Activated naive CD8-positive, alpha-beta T cell treated with anti-CD3 and anti-CD28 coated beads, Interleukin-2, amount 10 ng/mL, durations not matched to agents 7 days and 5 days (primary cell): ENCODE measurements at places on chromosomes 4 and X.
A peak's percentile ranks its signal among the peaks of the same experiment; 100 is the strongest.

GRCh38 chrX:123339221-123339905 lies 155.3 kb downstream of the GRIA3 start:
- DNase-seq = no peak
- no peaks in the 10 kb centered on the region for H3K36me3 ChIP-seq
- no peaks in the 10 kb centered on the region for H3K4me1 ChIP-seq
- H3K4me3 ChIP-seq = no peak overlapping the region
- no peak overlapping the region for H3K27ac ChIP-seq

DNA sequence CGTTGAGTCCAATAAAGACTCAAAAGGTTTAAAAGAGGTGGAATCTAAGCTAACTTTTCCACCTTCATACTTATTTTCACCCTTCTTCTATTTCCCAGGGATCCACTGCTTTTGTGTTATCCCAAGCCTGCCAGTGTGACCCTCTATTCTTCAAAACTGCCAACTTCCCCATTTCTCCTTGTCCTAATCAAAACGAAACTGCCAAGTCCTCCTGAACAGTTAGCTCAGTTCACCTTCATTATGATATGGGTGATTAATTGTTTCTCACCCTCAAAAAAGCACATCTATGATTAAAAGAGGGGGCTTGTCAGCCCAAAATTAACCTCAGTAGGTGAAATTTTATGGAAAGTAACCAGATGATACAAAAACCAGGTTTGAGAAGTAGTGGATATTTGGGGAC lies 108.4 kb downstream of the GUCY2F start:
- no peaks in the 10 kb centered on the region for H3K36me3 ChIP-seq
- H3K27me3 ChIP-seq = no peaks in the 10 kb centered on the region
- DNase-seq = no peak

- no peaks in the 10 kb centered on the region for H3K36me3 ChIP-seq
- no peak for DNase-seq
Observed at GRCh38 chr4:184154199-184154598, 63.5 kb downstream of the ENPP6 start.

DNA sequence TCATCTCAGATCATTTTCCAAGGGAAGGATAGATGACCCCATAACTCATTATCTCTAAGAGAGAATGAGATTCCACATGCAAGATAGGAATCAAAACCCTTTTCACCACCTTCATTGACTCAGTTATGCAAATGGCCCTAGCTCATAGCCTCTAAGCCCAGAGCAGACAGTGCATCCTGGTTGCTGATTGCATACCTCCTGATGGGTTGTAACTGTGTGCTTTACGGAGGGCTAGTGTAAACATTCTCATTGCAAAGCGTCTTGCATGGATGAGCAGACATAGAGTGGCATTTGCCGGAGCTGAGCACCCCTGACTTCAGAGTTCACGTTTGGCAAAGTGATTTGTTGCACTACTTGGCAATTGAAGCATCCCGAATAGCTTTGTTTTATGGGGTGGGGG lies 151.0 kb downstream of the VCX3A start:
- H3K27me3 ChIP-seq = no peaks in the 10 kb centered on the region
- no peak overlapping the region for H3K27ac ChIP-seq
- H3K4me3 ChIP-seq = no peak overlapping the region
- no peak for DNase-seq

DNA sequence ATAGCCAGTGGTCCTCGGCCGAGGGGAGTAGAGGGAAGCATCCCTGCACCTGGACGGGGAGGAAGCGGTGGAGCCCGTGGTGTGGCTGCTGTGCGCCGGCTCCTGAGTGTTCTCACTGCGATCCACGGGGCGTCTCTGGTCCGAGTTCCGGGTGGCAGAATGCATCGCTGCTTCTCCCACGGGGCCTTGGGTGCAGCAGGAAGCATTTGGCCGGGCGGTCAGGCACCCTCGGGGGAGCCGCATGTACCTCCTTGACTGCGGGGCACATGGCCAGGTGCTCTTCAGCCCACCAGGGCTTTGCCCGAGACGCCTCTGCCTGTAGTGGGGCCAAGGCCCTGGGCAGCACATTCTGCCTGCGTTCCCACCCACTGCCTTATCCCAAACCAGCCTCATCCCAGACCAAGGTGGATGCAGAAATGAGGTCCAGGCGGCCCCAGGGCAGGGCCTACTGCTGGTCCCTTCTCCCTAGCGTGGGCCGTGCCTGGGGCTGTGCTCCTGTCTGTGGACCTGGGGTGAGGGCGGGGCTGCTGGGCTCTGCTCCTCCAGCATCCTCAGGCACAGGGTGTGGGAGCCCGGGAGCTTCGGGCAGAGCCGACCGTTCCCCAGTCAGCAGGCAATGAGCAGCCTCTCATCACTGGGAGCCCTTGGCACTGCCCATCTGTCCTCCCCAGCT lies 27.5 kb downstream of the NKX1-1 start:
- no peaks in the 10 kb centered on the region for H3K4me1 ChIP-seq
- no peak overlapping the region for H3K4me3 ChIP-seq
- H3K36me3 ChIP-seq = no peaks in the 10 kb centered on the region
- DNase-seq = peak; percentile 23
- no peaks in the 10 kb centered on the region for H3K27me3 ChIP-seq
- H3K27ac ChIP-seq = no peak overlapping the region

DNA sequence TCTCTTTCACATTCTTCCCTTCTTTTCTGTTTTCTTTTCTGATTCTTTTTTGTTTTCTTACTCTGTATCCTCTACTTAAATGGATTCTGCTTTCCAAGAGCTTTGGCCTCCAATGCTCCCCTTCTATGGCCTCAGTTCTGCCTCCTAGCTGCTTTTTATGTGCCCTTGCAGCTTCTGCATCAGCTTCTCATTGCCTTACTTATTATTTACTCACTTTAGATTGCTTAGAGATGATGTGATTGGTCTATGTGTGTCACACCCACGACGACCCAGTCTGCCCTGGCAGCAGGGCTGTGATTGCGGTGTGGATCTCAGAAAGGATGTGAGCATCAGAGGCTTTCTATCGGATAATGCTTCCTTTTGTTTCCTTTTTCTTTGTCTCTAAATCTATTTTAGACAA lies 71.8 kb upstream of the SMARCA5 start:
- H3K27me3 ChIP-seq = no peaks in the 10 kb centered on the region
- H3K4me1 ChIP-seq = no peaks in the 10 kb centered on the region
- no peak for DNase-seq
- H3K36me3 ChIP-seq = no peaks in the 10 kb centered on the region
- no peak overlapping the region for H3K4me3 ChIP-seq
- no peak overlapping the region for H3K27ac ChIP-seq

- H3K4me3 ChIP-seq = no peak overlapping the region
- DNase-seq = no peak
- peak overlapping the region; percentile 94 for H3K27ac ChIP-seq
- peaks cover 38% of the 10 kb centered on the region for H3K4me1 ChIP-seq
- peaks cover 8% of the 10 kb centered on the region for H3K36me3 ChIP-seq
- no peaks in the 10 kb centered on the region for H3K27me3 ChIP-seq
Observed at GRCh38 chrX:56763556-56764152, 34.6 kb downstream of the NBDY start.

- DNase-seq = no peak
- no peak overlapping the region for H3K4me3 ChIP-seq
- H3K36me3 ChIP-seq = no peaks in the 10 kb centered on the region
- no peak overlapping the region for H3K27ac ChIP-seq
- H3K4me1 ChIP-seq = peaks cover under 1% of the 10 kb centered on the region
Observed at GRCh38 chr4:99144587-99144986, 490 bp upstream of the ADH4 start.

GRCh38 chrX:17559728-17560379 lies 177.4 kb upstream of the SCML1 start:
- no peak for DNase-seq
- no peak overlapping the region for H3K27ac ChIP-seq
- no peaks in the 10 kb centered on the region for H3K27me3 ChIP-seq
- no peaks in the 10 kb centered on the region for H3K36me3 ChIP-seq

- H3K27ac ChIP-seq = no peak overlapping the region
- H3K36me3 ChIP-seq = peaks cover 4% of the 10 kb centered on the region
- H3K4me1 ChIP-seq = peaks cover 23% of the 10 kb centered on the region
- no peaks in the 10 kb centered on the region for H3K27me3 ChIP-seq
- DNase-seq = no peak
Observed at GRCh38 chr4:7051144-7051495, 7.9 kb downstream of the TADA2B start.

GRCh38 chr4:2767046-2767704 lies 11.0 kb upstream of the TNIP2 start:
- peak overlapping the region; percentile 6 for H3K4me3 ChIP-seq
- no peaks in the 10 kb centered on the region for H3K36me3 ChIP-seq
- no peak for DNase-seq
- no peak overlapping the region for H3K27ac ChIP-seq

DNA sequence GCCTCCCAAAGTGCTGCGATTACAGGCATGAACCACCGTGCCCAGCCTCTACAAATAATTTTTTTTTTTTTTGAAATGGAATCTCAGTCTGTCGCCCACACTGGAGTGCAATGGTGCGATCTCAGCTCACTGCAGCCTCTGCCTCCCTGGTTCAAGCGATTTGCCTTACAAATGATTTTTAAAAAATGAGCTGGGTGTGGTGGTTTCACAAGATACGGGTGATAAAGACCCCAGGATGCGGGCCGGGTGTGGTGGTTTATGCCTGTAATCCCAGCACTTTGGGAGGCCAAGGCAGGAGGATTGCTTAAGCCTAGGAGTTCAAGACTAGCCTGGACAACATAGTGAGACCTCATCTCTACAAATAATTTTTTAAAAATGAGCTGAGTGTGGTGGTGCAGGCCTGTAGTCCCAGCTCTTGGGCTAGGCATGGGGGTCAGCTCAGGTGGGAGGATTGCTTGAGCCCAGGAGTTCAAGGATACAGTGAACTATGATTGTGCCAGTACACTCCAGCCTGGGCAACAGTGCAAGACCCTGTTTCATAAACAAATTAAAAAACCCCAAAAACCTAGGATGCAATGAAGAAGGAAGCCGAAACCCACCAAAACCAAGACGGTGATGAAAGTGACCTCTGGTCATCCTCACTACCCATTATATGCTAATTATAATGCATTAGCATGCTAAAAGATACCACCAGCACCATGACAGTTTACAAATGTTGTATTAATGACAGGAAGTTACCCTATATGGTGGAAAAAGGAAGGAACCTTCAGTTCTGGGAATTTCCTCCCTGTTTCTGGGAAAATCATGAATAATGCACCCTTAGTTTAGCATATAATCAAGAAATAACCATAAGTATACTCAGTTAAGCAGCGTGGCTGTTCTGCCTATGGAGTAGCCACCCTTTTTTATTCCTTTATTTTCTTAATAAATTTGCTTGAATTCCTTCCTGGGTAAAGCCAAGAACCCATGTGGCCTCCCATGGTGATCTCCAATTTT lies 27.7 kb downstream of the PDGFRA start:
- no peak overlapping the region for H3K4me3 ChIP-seq
- no peak for DNase-seq
- no peaks in the 10 kb centered on the region for H3K27me3 ChIP-seq
- no peaks in the 10 kb centered on the region for H3K36me3 ChIP-seq

DNA sequence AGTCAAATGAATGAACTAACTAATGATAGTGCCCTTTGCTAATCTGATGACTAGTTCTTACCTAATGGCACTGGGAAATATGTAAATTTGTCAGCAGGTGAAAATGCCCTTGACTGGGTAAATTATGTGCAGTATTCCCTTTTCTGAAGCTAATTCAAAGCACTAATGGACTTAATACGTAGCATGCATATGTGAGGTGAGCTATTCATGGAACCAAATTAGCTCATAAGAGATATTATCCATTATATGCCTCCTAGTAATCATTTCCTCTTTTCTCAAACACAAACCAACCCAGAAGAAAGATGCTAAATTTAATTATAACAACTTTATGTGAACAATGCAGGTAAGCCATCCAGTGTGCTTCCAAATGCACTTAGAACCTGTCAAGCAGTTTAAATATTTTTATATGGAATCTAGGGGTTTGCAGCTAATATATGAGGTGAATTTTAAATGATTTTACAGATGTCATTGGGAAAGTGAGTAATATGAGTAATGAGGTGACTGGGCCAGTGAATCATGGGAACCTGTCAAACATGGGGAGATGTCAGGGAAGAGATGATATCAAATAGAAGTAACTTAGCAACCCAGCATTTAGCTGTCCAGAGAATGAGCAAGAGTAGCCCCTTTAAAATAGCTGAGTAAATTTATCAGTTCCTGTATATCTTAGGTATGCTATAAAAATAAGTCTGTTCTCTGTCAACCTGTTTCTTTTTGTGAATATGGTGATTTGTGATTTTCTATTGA lies 315.0 kb downstream of the AFF2 start:
- no peak overlapping the region for H3K4me3 ChIP-seq
- H3K4me1 ChIP-seq = no peaks in the 10 kb centered on the region
- no peaks in the 10 kb centered on the region for H3K27me3 ChIP-seq
- H3K27ac ChIP-seq = no peak overlapping the region
- H3K36me3 ChIP-seq = no peaks in the 10 kb centered on the region

DNA sequence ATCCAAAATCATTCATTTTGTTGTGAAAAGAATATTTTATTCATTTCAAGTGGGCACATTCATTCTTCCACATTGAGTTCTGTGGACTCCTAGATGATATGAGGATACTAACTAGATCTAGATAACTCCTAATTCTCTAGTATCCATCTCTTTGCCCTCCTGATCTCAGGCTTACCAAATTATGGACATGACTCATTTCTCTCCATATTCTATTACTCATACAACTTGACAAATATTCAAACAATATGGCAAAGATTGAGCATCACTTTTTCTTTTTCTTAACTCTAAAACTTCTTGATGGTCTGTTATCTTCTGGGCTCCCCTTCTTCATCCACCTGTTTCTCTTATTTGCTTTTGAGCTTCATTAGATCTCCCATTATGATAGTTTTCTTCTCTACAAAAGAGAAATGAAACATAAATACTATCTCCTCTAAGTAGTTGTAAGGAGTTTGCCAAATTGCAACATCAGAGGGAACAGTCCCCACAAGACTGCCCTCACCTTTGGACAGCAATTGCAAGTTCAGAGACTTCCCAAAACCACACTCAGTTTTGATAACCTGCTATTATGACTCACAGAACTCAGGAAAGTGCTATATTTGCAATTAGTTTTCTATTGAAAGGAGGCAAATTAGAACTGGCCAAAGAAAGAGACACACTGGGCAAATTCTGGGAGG lies 422.9 kb downstream of the SPRY1 start:
- DNase-seq = no peak
- no peaks in the 10 kb centered on the region for H3K36me3 ChIP-seq
- peaks cover 4% of the 10 kb centered on the region for H3K27me3 ChIP-seq
- no peaks in the 10 kb centered on the region for H3K4me1 ChIP-seq

DNA sequence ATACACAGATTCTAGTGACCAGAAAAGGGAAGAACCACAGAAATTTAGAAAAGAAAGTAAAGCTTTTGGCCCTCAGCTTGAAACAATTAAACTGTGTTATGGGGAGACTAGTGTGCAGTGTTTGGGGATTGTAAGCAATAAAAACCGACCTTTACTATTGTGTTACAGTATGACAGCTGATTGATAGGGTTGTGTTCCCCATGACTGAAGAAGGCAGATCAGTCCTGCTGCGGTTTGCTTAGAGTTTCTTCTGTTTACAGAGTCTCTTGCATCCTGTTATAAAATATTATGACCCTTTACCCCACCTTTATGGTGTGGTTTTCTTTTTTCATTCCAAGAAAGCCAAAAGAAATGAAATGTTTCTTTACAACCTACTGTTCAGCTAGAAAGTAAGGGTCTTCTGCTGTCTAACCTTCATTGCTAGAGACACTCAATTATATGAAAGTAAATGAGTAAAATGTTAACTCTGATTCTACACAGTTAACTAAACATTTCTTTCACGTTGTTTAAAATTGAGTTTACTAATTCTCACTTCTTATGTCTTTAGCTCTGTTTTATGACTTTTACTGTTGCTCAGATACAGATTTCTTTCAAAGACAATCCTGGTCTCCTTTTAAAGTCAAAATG lies 18.1 kb downstream of the CHIC1 start:
- H3K4me1 ChIP-seq = peaks cover 4% of the 10 kb centered on the region
- no peaks in the 10 kb centered on the region for H3K27me3 ChIP-seq
- peaks cover 3% of the 10 kb centered on the region for H3K36me3 ChIP-seq
- H3K27ac ChIP-seq = no peak overlapping the region
- peak overlapping the region; percentile 31 for H3K4me3 ChIP-seq
